ENCODE measurements at places on chromosomes 3 and 15.

GRCh38 chr3:72041076-72041475 is 256.1 kb upstream of the PROK2 start:
- DNase-seq: no peak

DNA sequence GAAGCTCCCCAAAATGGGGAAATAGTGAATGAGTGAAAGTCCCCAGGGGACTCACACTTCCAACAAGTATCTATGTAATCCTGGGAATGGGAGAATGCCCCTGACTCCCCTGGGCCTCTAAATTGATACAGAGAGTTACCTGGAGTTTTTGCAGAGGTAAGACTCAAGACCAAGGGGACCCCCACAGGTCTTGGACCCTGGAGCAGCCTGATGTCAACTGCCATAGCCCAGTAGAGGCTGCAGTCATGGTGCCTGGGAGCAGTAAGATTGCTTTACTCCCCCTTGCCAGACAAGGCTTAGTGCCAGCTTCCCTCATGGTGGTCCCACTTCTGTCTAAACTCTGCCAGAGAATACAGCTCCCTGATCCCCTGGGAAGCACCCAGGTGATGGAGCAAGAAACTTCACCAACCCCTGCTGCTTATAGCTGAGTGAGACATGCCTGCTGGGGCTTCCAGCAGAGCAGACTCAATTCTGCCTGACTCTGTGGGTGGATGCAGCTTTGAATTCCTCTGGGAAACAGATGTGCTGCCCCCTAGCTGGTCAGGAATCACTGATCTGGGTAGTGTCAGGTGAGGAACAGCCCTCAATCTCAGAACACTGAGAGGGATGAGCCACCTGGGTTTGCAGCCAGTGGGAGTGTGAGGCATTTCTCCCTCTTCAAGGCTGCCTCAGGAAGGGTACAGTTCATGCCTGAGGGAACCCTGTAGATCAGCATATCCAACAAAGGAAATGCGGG is 485.9 kb downstream of the NSUN3 start:
- no peak for DNase-seq

DNA sequence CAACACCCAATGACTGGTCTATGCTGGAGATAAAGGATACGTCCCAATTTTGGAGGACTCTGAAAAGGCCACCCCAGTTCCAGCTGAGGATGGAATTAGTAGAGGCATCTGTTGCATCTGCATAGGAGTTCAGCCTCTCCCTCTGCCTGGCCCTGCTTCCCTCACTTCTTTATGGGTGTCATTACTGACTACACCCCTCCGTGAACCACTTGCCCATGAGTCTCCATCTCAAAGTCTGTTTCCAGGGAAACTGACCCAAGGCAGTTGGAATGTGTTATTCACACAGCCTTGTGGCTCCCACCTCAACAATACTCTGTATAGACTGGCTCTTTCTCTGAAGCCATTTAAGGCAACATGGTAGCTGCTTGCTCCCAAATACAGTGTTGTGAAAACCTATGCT is 21.4 kb upstream of the PCOLCE2 start:
- DNase-seq: no peak

GRCh38 chr3:188362405-188362831 is 208.5 kb downstream of the LPP start:
- peak; percentile 84 for DNase-seq

DNA sequence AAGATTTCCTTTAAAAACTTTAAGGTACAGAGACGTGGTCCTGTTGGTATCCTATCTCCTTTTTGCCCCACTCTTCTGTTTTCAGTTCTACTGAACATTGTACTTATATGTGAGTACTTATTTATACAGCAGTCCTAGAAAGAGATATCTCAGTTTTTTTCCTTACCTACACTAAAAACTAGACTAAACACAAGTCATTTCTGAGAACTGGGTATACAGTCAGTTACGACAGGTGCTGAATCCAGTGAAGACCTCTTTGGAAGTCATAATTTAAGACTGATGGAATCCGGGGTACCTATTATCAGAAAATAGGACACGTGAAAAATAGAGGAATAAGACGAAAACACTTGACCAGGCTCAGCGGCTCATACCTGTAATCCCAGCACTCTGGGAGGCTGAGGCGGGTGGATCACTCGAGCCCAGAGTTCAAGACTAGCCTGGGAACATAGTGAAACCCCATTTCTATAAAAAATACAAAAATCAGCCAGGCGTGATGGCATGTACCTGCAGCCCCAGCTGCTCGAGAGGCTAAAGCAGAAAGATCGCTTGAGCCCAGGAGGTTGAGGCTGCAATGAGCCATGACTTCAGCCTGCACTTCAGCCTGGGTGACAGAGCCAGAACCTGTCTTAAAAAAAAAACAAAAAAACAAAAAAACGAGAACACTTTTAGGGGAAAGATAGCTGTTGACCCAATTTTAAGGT is 76.3 kb downstream of the KLHL25 start:
- no peak for DNase-seq

DNA sequence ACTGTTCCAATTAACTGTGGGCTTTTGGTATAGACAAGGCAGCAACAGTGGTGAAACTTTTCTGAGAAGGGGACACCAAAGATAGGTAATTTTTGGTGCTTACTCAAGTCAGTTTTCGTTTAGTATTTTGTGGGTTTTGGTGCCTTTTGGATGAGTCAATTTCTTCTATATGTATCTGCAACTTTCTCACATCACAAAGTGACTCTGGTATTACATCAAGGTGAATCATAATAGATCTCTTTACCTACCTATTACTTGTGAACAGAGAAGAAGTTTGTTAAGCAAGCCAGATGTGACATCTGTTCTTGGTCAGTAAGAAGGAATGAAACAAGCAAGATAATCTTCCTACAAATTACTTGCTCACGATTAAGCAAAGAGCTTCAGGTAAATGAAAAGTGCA is 732.4 kb upstream of the DPPA4 start:
- no peak for DNase-seq

- DNase-seq: no peak
These were observed 153.5 kb upstream of the COL8A1 start for GRCh38 chr3:99484871-99485270.

- no peak for DNase-seq
These were observed 12.7 kb upstream of the FAM240A start for GRCh38 chr3:46599590-46599989.

- no peak for DNase-seq
These were observed 14.3 kb downstream of the SLC28A1 start for GRCh38 chr15:84898761-84899160.

GRCh38 chr15:31359702-31360111 is 33.1 kb downstream of the KLF13 start:
- DNase-seq: no peak

GRCh38 chr15:32717426-32718226 is at the start of gene GREM1:
Gene GREM1 (plus strand): TSS chr15:32718004. CDS start chr15:32730691, 12,687 bp downstream.
- DNase-seq: no peak

GRCh38 chr15:101641894-101642293 is 10.3 kb downstream of the TM2D3 start:
- no peak for DNase-seq

DNA sequence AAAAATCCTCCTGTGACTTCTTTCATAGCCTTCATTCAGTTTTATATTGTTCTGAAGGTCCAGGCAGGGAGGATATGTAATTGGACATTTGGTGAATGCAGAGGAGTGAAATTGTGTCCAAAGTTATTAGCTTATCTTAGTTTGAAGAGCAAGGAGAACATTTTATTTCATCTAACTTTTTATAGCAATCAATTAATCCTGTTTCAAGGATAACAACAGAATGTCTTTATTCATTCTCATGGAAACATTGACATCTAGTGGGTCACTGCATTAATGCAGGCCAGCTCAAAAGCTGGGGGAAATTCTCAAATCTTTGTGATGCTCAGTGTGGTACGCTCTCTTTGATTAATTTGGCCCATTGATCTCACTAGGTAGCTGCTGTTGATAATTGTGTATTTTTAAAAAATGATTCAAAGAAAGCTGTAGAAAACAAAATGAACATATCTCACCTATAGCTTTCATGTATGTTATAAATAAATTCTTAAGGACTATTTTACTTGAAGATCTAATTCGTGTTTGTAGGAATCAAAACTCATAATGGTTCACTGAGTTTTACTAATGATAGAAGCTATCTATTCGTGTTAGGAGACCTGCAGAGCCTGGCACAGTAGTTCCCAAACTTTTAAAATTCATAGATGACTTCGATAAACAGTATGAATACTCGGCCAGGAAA is 150.8 kb upstream of the KCNMB2 start:
- DNase-seq: no peak

- no peak for DNase-seq
These were observed 7.4 kb downstream of the CCDC174 start for GRCh38 chr3:14658978-14659377.

- DNase-seq: no peak
These were observed 63.8 kb downstream of the GTPBP8 start for GRCh38 chr3:113054552-113054951.

DNA sequence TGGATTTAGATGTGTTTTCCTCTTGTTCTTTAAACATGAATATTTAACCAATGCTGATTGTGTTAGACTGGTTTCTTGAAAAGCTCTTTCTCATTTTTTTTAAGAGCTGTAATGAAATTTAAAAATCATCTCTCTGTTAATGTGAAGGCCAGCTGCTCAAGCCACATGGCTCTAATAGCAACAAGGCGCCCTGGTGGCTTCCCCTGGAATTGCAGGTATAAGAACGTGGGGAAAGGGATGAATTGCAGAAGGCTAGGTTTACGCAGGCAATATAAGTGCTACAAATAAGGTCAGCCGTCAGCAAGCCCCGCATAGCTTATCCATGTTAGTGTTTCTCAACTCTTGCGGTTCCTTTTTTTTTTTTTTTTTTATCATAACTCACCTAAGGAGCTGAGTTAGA is 108.5 kb downstream of the SAMMSON start:
- DNase-seq: no peak

DNA sequence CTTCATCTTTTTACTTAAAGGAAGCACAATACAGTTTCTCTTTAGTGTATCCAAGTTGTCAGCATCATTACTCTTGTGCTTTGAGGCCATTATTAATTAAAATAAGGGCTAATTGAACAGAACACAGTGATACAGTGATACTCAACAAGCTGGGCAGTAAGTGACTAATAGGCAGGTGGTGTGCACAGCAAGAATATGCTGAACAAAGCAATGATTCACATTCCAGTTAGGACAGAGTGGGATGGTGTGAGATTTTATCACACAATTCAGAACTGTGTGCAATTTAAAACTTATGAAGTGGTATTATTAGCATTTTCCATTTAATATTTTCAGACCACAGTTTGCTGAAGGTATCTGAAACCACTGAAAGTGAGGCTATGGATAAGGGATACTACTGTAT is 116.9 kb downstream of the PLOD2 start:
- DNase-seq: no peak

GRCh38 chr3:87167628-87168456 is 59.3 kb upstream of the CHMP2B start:
- peak; percentile 28 for DNase-seq

GRCh38 chr3:11581237-11582190 is 62.2 kb downstream of the VGLL4 start:
- no peak for DNase-seq

- no peak for DNase-seq
These were observed 17.2 kb downstream of the TEX264 start for GRCh38 chr3:51688206-51688600.

DNA sequence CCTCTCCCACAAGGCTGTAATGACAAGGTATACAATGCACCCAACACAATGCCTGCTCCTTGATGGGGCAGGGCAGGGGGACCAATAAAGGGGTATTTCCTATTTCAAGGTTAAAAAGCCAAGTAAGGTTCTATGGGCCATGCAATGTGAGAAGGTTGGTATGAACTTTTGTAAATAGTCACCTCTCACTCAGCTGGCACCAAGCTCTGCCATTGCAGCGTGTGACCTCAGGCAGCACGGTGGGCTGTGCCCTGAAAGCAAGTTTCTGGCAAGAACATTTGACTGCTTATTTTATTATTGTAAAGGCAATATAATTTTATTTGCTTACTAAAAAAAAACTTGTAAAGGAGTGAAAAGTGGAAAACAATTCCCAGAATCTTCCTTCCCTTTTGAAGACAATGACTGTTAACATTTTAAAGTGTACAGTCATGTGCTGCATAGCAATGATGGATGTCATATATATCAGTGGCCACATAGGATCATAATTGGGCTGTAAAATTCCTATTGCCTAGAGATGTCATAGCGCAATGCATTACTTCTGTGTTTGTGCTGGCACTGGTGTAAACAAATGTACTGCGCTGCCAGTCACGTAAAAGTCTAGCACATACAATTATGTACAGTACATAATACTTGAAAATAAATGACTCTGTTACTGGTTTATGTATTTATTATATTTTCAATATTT is 167.3 kb upstream of the RORA start:
- no peak for DNase-seq

DNA sequence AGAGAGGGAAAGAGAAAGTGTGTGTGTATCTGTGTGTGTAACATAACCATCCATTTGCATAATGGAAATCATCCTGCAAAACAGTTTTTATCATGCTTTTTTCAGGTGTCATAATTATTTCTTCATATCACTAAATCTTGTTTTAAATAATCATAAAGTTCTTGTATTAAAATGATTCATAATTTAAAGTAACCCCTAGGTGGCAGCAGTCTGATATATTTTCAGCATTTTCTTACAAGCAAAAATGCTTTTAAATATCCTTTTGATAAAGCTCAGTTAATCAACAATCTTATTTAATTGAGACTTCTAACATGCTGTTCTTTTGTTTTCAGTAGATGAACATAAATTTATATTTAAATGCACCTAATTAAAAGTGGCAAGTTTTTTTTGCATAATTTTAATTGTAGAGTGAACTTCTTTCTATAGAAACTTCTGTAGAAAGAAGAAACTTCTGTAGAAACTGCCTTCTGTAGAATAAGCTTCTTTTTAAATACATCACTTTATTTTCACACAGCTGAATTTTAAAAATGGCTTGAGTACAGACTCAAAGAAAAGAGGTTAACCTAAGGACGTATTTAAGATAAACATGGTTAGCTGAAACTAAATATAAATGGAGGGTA is 72.5 kb downstream of the OPA1 start:
- no peak for DNase-seq

- no peak for DNase-seq
These were observed 45.7 kb downstream of the EXOG start for GRCh38 chr3:38541806-38542205.

DNA sequence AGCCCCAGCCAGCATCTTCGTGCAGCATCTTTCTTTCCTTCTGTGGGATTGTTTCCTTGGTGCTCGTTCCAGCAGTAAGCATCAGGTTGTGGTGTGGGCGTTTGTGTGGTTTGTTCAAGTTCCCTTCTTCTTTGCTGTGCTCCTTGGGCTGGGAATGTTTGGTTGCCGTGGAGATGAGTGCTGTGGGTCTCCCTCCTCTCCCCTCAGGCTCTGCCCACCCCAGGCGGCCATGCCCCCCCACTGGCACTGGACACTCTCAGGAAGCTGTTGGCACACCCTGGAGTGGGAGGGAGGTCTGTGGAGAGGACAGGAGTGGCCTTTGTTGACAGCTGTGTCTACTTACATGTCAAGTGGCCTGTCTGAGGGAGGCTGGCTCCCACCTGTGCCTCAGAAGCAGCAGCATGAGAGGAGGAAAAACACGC is 46.5 kb upstream of the SACM1L start:
- no peak for DNase-seq

DNA sequence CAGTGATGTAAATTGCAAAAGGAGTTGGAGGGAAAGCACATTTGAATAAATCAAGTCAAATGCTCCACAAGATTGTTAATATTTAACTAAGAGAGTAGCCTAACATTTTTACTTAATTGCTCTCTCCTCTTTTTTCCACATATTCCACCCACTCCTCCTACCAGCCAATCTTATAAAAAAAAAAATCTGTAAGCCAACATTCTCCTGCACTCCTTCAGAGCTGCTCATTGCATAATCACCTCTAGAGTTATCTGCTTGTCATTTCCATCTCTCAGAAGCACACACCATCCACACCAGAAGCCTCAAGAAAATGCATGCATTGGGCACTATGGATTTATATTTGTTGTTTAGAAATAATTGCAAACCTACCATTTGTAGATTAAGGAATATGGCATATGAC is 64.1 kb downstream of the CADPS start:
- DNase-seq: no peak

- DNase-seq: no peak
These were observed 965.8 kb downstream of the ROBO1 start for GRCh38 chr3:78801926-78802561.

Data from non-pigmented ciliary epithelial cell (primary cell).